Astrocyte (in vitro differentiated cells and primary cell): ENCODE measurements at places on chromosomes 6 and 20. TPM values are rescaled to one million over a fixed set of nuclear protein-coding genes. Genes with fewer than 3 reads are reported as not detected.
A peak's percentile ranks its signal among the peaks of the same experiment; 100 is the strongest.

Gene EDN3
- total RNA-seq = not detected in 2 replicates

DNA sequence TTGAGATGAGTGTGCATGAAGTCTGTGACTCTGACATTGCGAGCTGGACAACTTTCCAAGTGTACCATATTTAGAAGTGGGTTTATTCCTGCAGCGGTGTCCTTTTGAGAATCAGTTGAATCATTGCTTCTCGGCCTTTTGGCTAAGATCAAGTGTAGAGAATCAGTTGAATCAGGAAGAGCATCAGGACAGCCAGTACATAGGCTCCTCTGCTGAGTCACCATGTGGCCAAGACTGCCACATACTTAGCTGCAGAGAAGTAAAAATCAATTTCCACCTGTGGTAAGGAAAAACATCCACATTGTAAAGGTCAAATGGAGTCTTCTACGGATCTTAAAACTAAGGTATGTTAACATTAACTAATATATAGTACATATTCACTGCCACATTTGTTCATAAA, 428.4 kb upstream of the MARCKS start:
- DNase-seq = peak; percentile 38

GRCh38 chr6:166512567-166512966, 73.9 kb downstream of the RAMACL start:
- DNase-seq = no peak

GRCh38 chr6:30824698-30825097, 59.6 kb upstream of the DDR1 start:
- DNase-seq = no peak

DNA sequence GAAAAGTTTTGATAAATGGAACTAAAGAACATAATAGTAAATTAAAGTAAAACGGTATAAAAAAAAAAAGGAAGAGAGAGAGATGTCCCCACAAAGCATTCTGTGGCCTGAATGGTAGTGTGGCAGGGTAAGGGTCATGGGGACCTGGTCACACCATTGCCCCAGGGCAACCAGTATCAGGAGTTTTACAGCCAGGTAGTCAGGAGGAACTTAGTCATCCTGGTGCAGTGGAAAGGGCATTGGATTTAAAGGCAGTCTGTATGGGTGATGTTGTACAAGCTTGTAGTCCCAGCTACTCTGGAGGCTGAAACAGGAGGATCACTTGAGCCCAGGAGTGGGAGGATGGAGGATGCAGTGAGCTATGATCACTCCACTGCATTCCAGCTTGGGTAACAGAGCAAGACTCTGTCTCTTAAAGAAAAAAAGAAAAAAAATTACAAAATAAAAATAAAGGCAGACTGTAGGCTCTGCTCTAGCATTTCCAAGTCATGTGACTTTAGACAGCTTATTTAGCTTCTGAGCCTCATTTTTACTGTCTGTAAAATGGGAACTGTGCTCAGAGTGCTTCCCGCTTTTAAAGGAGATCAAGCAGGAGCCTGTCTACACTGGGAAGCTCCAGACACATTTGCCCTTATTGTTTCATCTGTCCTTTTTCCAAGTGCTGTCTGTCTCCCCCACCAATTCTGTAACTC, 112.8 kb upstream of the ARMC2 start:
- no peak for DNase-seq
